ENCODE measurements at places on chromosomes 5 and 9.
A peak's percentile ranks its signal among the peaks of the same experiment; 100 is the strongest.

DNA sequence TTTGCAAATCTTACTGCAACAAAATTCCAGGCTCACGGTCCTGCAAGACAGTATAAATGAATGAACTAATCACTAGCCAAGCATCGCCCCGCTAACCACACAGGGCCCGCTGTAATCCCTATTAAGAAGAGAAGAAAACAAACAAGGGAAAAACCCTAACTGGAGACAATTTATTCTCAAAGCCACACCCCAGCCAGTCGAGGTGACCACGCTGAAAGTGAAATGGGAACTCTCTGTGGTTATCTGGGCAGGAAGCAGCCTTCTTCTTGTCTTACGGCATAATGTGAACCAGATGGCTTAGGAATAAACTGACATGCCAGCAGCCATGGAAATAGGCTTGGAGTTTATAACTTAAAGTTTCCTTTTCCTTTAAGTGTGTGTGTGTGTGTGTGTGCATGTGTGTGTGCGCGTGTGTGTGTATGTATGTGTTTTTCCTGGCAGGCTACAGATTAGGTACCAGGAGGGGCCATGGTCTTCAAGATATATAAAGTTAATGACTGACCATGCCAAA, 120.2 kb downstream of the SEMA6A start:
- no peak for DNase-seq

DNA sequence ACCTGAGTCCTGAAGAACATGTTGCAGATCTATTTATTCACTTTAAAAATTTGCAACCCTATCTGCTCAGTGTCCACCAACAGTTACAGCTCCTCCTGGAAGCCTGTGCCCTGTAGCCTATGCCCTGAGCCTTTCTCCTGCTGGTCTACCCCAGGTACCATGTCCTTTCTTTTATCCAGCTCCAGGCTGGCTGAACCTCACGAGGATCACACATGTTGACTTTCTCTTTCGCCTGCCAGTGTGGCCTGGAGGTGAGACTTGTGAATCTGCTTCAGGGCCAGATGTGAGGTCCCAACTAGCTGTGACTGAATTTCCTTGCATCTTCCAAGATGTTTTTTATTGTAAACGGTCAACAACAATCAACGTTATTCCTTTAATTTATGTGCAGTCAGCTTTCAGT, 70.7 kb downstream of the GDNF start:
- DNase-seq, result no peak

GRCh38 chr9:129938291-129938979, 103.2 kb downstream of the USP20 start:
- no peak for DNase-seq

- DNase-seq, result peak; percentile 89
These were observed 5.9 kb upstream of the FAT2 start for GRCh38 chr5:151596828-151597539.

DNA sequence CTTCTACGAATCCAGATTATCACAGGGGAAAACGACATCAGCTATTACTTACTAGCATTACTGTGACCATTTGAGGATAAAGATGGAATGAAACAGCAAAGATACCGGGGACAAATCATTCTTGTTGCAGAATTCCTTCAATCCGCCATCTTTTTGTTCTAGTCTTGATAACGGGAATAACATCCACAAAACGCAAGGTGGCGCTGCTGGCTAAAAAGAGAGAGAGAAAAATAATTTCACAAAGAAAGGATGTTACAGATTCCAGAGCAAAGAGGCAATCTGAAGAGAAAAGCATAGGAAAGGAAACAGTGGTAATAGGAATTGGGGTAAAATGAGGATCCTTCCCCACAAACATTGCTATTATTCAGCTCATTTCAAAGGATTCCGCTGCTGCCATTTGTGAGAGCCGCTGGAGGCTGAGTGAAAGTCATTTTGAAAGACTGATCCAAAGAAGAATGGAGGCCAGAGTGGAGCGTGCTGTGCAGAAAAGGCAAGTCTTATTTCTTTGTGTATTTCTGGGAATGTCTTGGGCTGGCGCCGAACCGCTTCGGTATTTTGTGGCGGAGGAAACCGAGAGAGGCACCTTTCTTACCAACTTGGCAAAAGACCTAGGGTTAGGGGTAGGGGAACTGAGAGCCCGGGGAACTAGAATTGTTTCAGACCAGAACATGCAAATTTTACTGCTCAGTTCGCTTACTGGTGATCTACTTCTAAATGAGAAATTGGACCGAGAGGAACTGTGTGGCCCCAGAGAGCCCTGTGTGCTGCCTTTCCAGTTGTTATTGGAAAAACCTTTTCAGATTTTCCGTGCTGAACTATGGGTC, at the start of gene PCDHB7:
Gene PCDHB7, plus strand, starts transcription at position 264 of the 824 bp plus-strand sequence. Its CDS starts 192 bp downstream, at position 456.
- DNase-seq, result peak; percentile 4

- DNase-seq, result no peak
These were observed 208.0 kb downstream of the CHSY3 start for GRCh38 chr5:130112246-130112645.

DNA sequence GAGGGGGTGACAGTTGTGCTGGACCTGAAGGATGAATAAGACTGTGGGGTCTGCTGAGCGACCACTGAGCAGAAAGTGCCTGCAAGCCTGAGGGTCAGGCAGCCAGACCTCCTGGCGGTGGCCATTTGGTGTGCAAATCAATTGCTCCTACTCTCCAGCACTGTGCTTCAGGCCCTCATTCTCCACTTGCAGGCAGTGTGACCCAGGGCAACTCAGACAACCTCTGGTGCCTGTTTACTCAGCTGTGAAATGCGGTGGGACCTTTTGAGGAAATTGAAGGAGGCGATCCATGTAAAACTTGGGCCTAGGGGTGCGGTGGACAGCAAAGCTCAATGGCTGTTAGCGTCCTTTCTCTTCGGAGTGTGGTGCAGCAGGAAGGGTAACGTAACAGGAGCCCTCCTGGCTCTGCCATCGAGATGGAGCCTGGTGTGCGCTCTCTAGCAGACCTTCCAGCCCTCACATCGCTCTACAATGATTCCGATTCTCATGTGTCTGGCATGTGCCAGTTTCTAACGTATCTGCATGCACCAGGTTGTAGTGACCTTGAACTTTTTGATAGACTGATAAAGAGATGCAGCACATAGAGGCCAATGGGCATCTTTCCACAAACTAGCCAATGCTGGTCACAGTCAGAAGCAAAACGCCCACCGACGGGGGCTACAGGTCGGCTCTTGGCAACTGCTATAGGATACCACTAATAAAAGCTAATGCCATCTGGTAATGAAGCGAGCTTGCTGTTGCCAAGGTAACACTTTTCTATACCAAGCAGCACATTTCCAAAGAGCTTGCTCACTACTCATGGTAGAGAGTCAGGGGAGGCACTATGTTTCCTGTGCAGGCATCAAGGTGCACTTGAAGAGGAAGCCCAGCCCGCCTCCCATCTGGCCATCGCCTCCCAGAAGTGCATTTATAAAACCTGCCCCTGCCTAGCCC, 159.7 kb upstream of the RAPGEF1 start:
- peak; percentile 71 for DNase-seq

DNA sequence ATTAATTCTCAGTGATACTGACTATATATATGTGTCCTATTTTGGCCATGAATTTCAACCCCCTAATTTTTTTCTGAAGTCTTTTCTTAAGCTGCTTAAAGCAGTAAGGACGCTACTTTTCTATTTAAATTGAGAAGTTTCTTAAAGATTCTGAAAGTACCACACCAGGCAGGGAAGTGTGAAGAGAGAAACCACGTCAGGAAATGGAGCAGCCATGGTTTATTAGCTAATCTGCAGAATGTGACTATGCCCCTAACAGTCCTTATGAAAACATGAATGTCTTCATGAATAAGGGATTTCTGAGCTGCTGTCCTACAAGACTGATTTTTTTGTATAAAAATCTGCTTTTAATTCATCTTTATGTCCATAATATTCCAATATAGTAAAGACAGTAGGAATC, 1724.3 kb upstream of the C9orf72 start:
- no peak for DNase-seq

GRCh38 chr5:138565100-138565821, 9.9 kb downstream of the HSPA9 start:
- DNase-seq, result no peak

DNA sequence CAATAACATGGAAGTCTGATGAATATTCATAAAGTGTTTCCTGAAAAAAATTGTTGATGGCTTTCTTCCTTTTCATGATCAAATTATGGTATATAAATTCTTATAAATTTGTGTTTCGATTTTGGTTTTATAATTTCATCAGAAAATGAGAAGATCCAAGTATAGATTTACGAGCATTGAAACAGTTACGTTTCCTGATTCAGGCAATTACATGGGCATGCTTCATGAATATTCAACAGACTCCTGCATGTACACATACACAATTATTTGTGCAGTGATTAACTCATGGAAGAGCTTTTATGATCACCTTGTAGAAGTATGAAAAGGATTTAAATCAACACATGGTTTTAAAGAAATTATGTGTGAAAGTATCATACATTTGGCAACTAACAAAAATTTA, 136.7 kb downstream of the MPDZ start:
- no peak for DNase-seq

- DNase-seq, result no peak
These were observed 24.1 kb downstream of the PCSK1 start for GRCh38 chr5:96408841-96409538.

GRCh38 chr5:97420646-97421045, 237.6 kb upstream of the RIOK2 start:
- no peak for DNase-seq

GRCh38 chr5:158951436-158952247, 148.1 kb downstream of the EBF1 start:
- peak; percentile 59 for DNase-seq

DNA sequence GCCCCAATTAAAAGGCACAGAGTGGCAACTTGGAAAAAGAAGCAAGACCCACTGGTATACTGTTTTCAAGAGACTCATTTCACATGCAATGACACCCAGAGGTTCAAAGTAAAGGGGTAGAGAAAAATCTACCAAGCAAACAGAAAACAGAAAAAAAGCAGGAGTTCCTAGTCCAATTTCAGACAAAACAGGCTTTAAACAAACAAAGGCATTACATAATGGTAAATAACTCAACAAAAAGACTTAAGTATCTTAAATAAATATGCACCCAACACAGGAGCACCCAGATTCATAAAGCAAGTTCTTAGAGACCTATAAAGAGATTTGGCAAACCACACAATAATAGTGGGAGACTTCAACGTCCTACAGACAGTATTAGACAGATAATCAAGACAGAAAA, 215.8 kb downstream of the SLCO4C1 start:
- DNase-seq, result no peak

GRCh38 chr5:5822729-5823257, 400.3 kb downstream of the ICE1 start:
- DNase-seq, result no peak

- DNase-seq, result no peak
These were observed 25.4 kb upstream of the DCP2 start for GRCh38 chr5:112951124-112951702.

DNA sequence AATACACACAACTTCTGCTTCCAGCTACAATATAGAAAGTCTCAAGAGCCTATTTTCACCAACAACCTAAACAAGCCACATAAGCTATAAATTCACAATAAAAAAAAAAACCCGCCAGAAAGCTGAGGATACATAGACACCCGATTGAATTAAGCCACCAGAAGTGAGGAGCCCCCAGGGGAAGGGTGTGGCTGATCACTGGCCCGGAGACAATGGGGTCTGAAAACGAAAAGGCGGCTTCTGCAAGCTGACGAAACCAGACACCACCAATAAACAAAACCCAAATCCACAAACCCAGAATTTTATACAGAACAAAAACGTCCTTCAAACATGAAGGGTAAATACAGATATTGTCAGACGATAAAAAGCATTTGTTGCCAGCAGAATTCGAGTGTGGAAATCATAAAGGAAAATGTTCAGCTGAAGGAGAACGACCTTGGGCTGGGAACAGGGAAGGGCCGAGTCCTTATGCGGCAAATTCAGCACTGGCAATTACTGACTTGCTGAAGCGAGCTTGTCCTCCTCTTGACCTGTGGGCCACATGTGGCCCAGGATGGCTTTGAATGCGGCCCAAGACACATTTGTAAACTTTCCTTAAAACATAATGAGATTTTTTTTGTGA, 39.6 kb upstream of the CEP72 start:
- peak; percentile 80 for DNase-seq

- DNase-seq, result peak; percentile 66
These were observed 1.1 kb downstream of the LARP1 start for GRCh38 chr5:154756009-154756867.

DNA sequence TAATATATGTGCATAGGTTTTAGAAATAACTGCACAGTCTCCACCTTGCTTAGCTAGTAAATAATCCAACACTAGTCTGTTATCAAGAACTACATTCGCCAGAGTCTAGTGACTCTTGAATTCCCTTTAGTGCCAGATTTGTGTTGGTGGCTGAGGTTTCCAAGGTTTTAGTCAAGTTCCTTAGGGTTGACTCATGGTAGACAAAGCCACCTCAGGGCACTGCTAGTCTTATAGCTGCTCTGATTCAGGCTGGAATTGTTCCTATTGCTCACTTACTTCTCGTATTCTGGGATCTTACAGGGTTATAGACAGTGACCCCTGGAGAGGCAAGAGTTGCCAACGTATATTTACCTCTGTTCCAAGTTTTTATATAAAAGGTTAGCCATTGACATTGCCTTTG, 1369.8 kb upstream of the CDH9 start:
- no peak for DNase-seq

DNA sequence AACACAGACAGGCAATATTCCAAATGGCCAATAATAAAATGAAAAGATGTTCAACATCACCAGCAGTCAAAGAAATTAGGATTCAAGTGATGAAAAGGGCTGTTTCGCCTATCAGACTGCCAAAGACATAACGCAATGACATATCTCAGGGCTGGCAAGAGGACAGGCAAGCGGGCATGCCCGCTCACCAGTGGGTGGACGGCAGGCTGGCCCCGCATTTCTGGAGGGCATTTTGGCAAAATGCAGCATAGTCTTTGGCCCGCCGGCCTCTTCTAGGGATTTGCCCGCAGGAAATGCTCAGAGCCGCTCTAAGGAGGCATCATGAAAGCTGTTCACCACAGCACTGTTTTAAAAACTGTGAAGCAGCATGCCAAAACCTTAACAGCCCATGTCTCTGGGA, 1.4 kb upstream of the PPP1R26 start:
- DNase-seq, result no peak

GRCh38 chr5:82413302-82414040, 135.3 kb upstream of the RPS23 start:
- DNase-seq, result no peak

GRCh38 chr5:104612005-104612404, 1049.4 kb upstream of the NUDT12 start:
- DNase-seq, result no peak

- DNase-seq, result no peak
These were observed 57.0 kb upstream of the MROH2B start for GRCh38 chr5:41127967-41128690.

DNA sequence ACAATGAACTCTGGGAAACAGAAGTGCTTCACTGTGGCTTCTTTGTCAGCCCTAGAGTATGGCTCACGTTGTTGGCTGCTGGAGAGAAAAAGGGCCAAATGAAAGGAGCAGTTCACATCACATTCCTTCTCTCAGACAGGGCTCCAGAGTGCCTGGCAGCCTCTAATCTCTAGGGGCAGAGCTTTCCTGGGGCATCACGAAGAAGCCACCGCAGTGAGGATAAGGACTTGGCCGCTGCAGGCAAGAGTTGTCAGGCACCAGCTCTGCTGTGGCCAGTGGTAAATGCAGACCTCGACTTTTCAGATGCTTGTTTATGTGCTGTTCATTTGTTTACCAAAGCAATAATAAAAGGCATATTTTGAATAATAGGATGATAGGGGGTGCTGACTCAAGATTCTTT, 227.2 kb downstream of the ICE1 start:
- DNase-seq, result peak; percentile 13
